Glomerular endothelial cell (primary cell): ENCODE measurements at places on chromosomes 6 and 20. TPM values are rescaled to one million over a fixed set of nuclear protein-coding genes. Genes with fewer than 3 reads are reported as not detected.

- DNase-seq: no peak
These were observed 19.2 kb downstream of the TRAM2 start for GRCh38 chr6:52557389-52558265.

DNA sequence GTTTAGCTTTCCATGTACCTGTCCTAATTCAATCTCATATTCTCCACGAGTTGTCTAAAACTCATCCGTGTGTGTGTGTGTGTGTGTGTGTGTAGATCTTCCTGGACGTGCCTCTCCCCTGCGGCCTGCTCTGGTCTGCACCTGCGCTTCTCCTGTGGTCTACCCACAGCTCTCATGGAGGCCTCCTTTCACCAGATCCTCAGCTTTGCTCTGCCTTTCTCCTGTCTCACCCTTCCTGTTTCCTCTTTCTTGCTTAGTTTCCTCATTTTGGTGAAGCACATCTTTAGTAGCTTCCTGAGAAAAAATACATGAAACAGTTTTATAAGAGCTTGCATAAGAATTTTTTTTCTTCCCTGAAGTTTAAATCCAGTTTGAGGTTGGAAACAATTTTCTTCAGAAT lies 18.1 kb downstream of the SLX4IP start:
- no peak for DNase-seq

GRCh38 chr6:62285612-62286469 lies at the start of gene KHDRBS2:
Gene KHDRBS2 (minus strand): TSS chr6:62286225.
- no peak for DNase-seq

DNA sequence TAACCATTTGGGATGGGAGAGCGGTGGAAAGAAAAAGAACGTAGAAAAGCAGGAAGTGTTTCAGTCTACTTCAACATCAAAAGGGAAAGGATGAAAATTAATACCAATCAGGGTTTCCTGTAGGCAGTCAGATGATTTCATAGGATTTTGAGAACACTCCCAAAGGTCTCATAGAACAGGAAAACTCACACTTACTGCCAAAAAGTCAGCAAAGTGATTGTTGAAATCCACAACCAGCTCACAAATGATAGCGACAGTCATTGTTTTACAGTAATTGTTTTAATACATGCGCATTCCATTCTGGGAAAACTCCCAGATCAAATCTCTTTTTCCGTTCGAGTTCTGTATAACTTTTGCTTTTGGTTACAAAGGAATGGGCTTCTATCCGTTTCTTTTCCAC lies 5.3 kb upstream of the CNKSR3 start:
- no peak for DNase-seq

DNA sequence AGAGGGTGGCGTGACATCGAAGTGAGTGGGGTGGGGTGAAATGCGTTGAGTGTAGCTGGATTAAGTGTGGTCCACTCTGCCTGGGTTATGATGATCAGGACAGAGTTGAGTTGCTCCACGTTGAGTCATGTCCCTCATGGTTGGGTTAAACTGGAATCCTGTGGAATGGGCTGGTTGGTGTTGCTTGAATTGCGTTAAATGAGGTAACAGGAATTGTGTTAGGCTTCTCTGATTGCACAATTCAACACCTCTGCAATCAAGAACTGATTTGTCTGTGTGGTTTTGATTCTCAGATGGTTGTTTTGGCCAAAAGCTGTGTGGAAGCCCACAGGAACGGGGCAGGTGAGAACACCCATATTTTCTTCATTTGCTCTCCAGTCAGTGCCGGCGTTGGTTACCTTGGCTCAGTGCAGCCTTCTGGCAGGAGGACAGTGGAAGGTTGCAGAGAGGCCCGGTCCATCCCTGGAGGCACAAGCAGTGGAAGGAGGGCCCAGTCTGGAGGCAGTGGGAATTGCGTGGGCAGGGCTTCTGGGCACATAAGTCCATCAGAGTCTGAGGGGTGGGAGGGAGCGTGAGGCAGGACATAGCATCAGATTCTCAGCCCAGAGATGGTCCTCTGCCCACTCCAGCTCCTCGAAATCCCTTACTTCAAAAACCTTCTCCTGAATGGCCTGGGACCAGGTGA lies 11.6 kb downstream of the NOTCH4 start:
- DNase-seq: no peak

GRCh38 chr20:35404614-35405259 lies 7.0 kb downstream of the UQCC1 start:
- DNase-seq: no peak

- DNase-seq: no peak
These were observed 700 bp downstream of the DTD1 start for GRCh38 chr20:18588574-18588933.

GRCh38 chr6:161414180-161414579 lies 140.3 kb upstream of the AGPAT4 start:
- DNase-seq: no peak

DNA sequence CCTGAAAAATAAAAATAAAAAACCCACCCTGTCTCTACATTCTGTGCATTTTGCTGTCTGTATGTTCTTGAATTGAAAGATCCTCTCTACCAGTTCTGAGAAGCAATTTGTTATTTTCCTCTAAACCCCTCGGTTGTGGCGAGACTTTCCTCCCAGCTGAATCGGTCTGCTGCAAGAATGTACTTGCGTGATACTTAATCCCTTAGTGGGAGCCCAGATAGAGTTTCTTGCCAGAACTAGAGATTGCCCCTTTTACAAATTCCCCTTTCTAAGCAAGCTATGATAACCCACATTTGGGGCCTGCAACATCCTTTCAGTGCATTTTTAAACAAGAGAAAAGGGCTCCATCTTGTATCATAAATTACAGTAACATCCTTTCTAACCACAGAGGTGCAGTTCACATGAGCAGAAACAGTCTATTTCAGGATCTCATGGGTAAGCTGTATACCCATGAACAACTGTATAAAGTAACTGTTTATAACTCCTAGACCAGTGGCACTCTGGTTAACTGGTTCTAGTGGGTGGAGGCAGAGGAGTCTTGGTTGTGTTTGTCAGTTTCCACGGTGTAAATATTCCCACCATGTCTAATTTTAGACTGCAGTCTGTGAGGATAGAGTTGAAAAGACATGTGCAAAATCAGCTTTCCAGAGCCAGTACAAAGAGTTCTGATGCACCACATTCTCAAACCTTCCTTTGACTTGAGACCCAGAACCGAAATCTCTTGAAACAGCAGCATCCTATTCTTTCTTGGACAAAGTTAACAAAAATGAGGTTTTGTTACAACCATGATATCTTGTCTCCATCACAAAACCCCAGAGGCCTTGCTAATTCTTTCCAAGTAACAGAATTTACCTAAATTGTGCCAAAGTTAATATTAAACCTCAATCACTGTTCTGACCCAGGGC lies 113.1 kb upstream of the ZNF217 start:
- DNase-seq: no peak

DNA sequence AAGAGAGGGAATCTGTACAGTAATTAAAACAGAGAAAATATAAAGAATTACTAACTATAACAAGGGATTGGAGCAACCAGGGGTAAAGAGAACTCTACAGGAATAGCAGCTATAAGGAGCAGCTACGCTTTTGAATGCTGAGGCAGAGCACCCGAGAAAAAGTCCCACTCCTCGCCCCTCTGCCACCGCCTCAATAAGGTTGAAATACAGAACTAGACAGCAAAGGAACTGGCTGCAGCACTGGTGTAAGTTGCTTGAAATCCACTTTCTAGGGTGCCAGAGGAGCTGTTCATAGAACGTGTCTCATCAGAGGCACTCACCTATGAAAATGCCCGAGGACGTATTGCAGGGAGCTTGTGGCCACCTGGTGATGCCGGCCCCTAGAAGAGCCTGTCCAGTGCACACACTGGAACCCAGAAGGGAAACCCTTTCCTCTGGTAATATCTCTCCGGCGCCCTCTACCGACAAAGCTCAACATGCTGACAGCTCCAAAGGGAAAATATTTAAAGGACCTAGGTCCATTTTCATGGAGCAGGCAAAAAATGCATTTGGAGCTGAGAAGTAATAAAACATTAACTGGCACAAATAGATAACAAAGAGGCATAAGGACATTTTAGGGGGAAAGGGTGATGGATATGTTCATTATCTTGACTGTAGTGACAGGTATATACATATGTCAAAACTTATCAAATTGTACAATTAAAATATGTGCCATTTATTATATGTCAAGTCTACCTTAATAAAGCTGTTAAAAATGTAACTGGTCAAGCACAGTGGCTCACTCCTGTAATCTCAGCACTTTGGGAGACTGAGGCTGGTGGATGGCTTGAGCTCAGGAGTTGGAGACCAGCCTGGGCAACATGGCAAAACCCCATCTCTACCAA lies 137.4 kb upstream of the HDAC2 start:
- DNase-seq: peak; percentile 36

- DNase-seq: peak; percentile 75
These were observed 121.1 kb upstream of the COL21A1 start for GRCh38 chr6:56368491-56368890.

DNA sequence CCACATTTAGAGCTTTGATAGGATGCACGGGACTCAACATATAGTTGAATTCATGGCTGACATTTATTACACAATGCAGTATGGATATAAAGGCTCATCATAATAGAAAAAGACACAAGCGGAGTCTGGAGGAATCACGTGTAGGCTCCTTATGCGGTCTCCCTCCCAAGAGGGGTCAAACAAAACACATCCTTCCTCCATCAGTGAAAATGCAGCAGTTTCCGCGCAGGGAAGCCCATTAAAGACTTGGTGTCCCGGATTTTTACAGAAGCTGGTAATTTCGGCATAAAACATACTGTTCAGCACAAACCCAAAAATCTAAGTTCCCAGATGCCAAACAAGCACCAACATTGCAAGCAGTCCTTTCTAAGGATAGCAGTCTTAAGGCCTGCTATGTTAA lies 1.1 kb downstream of the USP45 start:
- DNase-seq: no peak

DNA sequence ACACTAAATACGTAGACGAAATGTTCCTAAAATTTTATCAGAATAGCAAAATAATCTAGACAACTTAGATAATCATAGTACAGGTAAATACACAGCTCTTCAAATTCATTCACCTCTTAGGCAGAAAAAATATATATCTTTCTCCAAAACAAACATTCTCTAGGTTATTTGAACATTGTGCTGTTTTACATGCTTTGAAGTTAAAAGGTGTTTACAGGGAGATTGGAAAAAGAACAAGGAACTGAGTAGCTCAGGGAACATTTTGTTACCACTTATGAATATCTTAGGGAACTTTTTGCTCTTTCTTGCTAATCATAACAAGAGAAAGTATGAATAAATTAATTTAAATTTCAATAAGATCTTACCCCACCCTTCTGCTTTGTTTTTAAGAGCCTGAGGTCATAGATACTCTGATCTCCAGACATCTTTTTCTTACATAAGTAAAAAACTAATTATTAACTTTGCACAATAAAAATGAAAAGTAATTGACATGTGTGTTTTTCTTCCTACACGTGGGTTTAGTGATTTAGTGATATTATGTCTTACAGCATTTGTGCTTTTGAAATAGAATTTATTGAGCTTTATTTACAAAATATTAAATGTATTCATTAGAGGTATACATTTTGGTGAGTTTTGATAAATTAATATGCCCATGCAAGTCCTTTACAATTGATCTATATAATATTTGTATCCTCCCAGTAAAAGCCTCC lies 1141.4 kb upstream of the EYS start:
- DNase-seq: no peak

GRCh38 chr20:35355372-35355771 lies 56.4 kb downstream of the UQCC1 start:
- no peak for DNase-seq

DNA sequence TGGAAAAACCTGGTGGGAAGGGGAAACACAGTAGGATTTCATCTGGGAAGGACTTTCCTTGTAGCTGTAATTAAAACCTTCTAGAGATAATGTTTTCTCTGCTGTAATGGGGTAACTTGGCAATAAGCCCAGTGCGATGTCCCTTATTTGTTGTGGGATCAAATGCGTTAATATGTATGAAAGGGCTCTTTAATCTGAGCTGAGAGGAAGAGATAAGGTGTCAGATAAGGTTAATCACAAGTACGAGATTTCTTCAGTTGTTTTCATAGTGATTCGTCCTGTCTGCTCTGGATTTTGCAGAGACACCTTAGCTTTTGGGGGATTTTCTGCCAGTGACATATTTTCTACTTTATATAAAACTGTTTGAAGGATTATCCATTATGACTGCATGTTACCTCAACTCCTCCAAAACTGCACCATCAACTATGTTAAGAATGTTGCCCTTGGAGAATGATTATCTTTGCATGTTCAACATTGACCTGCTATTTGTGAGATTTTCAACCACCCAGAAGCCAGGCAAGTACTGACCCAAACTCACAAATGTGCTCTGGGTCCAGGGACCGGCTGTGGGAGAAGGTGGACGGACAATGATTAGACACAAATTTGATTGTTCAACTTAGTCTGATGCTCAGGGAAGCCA lies 21.2 kb upstream of the ELOVL5 start:
- no peak for DNase-seq

DNA sequence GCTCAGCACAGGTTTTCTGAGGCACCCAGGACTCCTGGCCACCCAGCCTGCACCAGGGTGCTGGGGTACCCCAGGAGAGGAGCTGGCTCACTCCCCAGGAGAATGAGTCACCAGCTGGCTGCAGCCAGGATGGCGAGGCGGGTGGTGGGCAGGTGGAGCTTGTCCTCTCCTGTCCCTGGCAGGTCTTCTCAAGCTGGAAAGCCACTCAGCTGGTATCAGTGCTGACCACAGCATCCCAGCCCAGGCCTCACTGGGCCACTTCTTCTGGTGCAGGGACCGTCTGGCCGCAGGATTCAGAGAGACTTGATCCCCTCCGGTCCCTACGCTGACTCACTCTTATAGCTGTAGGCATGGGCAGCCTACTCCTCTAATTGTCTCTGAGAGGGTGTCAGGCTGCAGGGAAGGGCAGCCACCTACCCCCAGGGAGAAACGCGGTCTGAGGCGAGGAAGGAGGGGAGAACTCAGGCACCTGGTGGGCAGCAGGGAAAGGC lies 22.2 kb downstream of the TFEB start:
- DNase-seq: no peak

DNA sequence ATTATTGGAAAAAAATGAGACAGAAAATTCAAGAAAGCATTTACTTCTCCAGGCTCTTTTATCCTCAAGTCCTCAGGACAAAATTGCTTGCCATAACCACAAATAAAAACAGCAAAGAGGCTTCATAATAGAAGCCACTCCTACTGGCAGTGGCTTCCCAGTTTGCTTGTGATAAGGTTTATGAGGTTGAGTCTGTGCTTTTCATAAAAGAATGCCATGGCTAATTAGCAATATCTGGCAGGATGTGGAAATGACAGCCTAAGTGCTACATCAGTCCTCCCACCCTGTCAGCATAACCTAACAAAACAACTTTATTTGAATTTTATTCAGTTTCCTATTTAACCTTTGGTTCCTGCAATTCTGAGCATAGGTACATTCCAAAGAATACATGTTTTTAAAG lies 80.9 kb upstream of the HTR1E start:
- DNase-seq: no peak

Gene TRAPPC3L
- total RNA-seq: 0.34 TPM in 1 of 2 replicates, not detected in the other

Gene IDH3B
- 81.7 and 111 TPM in 2 replicates for total RNA-seq

Gene C20orf144
- not detected in 2 replicates for total RNA-seq

Gene MED23
- total RNA-seq: 19.0 and 20.9 TPM in 2 replicates

Gene CLPSL1
- not detected in 2 replicates for total RNA-seq

Gene TUBB2B
- total RNA-seq: 29.7 and 31.3 TPM in 2 replicates

Gene PIGT
- total RNA-seq: 91.1 and 130 TPM in 2 replicates

Gene MOG
- not detected in 2 replicates for total RNA-seq
